ENCODE measurements at places on chromosomes 1 and 21. TPM values are rescaled to one million over a fixed set of nuclear protein-coding genes. Genes with fewer than 3 reads are reported as not detected.

The SYT6 gene
- not detected for total RNA-seq

The KRTAP19-2 gene
- total RNA-seq = not detected

The RXFP4 gene
- 0.33 TPM for total RNA-seq

The SLFNL1 gene
- 0.35 TPM for total RNA-seq

The TRIM58 gene
- total RNA-seq = not detected

The MYBPH gene
- total RNA-seq = not detected

The ZYG11A gene
- total RNA-seq = 9.7 TPM

The OR2T35 gene
- total RNA-seq = not detected

The ELAVL4 gene
- not detected for total RNA-seq

Data from PC-9 (cell line).